ENCODE measurements at places on chromosomes 7 and 10.

DNA sequence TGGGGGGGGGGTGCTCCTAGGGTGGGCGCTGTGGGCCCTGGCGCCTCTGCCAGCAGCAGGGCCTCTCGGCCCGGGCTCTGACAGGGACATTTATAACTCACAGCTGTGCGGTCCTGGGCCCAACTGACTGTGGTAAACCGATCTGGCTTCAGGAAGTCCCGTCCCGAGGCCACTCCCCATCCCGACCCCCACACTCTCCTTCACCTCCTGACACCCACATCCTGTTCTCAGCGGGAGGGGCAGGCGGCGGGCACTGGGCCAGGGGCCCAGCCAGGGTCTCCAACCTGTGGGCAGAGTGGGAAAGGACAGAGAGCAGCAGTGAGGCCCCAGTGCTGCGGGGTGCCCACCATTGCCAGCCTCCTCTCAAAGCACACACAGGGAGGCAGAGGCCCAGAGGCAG lies 69.1 kb downstream of the ZMIZ1 start:
- DNase-seq = no peak

DNA sequence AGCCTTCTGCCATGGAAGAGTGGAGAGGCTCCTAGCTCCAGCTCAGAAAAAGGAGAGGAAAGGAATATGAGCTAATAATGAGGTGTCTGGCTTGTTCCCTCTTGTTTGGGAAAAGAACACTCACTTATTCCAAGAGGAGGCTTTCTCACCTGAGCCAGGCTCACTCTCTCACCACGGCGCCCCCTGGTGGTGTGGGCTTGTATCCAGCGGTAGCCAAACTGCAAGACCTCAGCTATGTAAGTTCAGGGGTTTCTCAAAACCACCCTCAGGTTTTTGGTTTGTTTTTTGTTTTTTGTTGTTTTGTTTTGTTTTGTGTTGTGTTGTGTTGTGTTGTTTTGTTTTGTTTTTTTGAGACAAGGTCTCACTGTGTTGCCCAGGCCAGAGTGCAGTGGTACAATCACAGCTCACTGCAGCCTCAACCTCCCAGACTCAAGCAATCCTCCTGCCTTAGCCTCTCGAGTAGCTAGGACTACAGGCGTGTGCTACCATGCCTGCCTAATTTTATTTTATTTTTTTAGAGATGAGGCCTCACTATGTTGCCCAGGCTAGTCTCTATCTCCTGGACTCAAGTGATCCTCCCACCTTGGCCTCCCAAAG lies 124.0 kb downstream of the TMEM130 start:
- no peak for DNase-seq

DNA sequence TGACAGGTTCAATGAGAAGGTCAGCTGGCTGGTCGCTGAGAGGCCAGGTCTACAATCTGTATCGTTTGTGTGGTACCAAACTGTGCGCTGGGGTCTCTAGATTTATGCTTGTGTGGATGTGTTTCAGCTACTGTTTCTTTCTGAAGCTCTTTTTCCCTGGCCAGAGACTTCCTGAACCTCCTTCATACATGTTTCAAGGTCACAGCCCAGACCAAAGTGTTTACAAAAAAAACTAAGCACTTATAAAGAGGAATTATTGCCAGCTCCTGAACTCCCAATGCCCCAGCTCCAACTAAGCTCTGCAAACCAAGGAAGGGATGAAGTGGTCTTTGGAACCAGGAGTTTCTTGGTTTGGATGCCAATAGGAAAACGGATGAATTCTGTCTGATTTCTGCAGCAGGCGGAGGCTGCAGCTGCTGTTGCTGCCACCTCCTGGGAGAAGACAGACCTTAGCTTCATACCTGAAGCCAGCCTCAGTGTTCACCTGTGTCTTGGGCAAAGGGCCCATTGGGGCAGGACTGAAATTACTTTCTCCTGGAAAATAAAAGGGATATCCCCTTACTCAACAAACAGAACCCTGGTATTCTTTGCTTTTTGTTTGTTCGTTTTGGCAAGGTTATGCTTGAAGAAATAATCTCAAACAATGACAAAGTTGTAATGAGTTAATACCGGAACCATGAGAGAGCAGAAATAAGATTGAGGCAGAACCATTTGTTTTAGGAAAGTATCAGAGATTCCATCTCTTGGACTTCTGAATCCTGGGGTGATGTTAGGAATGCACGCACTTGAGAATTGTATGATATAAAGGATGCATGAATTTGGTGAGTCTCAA lies 24.6 kb upstream of the MKLN1 start:
- no peak for DNase-seq

DNA sequence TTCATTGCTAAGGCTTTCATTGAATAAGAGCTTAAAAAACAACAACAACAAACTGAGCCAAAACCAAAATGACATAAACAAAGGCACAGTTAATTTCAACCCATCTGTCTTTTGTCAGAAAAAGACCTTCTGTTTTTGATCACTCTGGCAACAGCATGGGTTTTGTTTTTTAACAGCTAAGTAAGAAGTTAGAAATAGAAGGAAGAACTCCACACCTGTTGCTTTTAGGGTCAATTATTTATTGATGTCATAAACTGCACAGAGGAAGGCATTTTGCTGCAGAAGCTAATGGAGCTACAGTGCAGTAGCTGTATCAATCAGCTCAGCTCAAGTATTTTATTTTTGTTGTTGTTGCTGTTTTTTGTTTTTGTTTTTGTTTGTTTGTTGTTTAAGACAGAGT lies 16.3 kb upstream of the GJD4 start:
- no peak for DNase-seq

- no peak for DNase-seq
Measured at GRCh38 chr10:119815671-119816070, 57.0 kb downstream of the MCMBP start.

DNA sequence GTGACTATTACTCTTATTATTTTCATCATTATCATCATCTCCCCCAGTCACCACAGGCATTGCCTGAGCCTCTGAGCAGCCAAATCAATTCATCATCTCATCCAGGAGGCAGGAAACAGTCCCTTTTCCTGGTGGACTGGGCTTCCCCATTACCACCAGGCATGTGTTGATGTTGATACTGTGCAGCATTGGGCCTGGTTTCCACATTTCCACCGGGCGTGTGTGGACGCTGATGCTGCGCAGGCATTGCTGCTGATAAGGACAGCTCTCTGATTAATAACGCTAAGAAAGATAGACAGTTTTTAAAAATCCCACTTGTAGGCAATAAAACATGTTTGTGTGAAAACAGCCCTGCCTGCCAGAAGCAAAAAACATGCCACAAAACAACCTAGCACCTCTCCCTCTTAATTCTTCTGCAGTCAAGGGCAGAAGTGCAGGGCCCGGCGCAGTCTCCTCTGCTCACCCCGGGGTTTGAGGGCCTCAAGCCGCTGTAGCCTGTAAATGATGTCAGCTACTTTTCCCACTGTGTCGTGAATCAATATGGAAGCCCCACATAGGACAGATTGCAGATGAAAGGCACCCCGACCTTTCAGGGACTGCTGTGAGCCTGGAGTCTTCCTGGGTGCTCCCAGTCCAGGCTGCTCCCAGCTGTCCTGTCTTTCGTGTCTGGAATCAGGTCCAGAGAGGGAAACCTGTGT lies 216.0 kb downstream of the WDR37 start:
- DNase-seq = no peak

DNA sequence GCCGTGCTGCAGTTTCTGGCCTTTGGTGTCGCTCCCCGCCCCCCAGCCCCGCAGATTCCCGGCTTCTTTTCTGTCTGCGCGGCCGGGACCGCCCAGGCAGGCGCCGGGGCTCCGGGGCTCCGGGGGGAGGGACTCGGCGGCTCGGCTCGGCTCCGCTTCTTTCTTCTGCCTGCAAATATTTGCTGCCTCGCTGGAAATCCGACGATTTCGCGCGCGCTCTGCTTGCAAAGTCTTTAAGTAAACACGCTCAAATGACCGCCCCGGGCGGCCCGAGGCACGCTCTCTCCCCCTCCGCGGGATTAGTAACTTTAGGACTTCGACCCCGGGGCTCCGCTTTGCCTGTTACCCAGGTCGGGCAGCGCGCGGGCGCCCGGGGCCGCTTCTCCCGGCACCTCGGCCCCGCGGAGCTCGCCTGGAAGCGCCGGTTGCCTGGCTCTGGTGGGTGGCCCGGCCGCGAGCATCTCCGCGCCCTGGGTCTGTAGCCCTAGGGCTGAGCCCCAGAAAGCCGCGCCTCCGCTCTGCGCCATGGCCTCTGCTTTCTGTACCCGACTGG lies 3.9 kb upstream of the GATA3 start:
- peak; percentile 49 for DNase-seq

DNA sequence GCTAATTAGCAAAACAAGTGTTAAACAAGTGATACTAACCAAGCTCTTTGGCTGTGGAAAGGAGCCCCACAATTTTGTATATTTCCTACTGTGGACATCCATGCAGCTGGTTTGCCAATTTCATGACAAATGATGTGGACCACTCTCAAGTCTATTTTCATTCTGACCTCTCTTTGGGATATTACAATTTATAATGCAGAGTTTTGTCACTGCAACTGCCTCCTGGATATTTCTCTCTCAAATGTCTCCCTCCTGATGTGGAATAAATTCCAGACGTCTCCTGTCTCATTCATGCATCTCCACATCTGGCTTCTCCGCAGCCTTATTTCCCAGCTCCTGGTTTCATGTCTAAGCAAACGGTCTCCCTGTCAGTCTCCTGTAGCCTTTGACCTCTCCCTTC lies 80.6 kb upstream of the RHEB start:
- DNase-seq = no peak

DNA sequence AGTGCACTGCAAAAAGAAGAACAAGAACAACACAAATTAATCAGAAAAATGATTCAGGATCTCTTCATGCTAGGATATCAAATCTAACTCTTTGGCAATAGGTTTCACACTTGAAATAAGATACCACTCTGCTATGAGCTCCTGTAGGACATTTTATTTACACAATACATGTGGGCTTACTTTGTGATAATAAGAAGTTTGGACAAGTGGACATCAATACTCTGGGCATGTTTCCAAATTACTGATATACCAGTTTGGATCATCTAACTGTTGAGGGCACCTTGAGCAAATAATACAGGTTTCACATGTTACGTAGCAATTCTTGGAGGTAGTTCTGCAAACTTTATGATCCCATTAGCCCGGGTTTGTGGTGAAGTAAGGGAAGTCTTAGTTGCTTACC lies 59.8 kb downstream of the CPVL start:
- no peak for DNase-seq

DNA sequence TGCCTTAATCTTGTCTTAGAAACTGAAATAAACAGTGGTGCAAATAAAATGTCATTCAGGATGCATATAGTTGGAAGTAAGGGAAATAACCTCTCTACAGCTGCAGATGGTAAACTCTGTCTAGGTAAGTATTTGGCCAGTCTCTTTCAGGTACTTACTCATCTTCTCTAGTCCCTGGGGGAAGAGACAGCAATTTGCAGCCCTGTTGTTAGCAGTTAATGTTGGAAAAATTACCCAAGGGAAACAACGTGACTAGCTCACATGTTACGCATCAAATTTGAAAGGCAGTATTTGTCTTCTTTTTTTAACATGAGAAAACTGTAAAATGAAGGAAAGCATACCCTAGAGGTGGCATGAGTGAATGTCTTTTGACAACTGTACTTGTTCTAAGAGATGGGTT lies 3.2 kb upstream of the HUS1 start:
- no peak for DNase-seq

GRCh38 chr7:41731493-41732435 lies 28.9 kb upstream of the INHBA start:
- no peak for DNase-seq

GRCh38 chr7:138303230-138304070 lies 156.6 kb upstream of the TRIM24 start:
- DNase-seq = no peak

- no peak for DNase-seq
Measured at GRCh38 chr10:12156367-12157123, 27.1 kb downstream of the SEC61A2 start.

GRCh38 chr10:120041807-120042559 lies 149.5 kb downstream of the SEC23IP start:
- DNase-seq = no peak

DNA sequence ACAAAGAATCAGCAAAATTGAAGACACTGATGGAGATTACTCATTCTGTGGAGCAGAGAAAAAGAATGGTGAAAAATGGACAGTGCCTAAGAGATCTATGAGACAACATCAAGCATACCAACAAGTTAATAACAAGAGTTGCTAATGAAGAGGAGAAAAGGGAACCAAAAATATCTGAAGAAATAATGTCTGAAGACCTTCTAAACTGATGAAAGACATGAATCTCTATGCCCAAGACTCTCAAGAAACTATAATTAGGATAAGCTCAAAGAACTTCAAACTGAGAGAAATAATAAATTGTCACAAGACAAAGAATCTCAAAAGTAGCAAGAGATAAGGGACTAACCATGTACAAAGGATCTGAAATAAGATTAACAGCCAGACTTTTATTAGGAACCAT lies 93.4 kb downstream of the ZNF33B start:
- no peak for DNase-seq

GRCh38 chr7:30032310-30033125 lies 4.3 kb downstream of the PLEKHA8 start:
- no peak for DNase-seq
